Naive thymus-derived CD4-positive, alpha-beta T cell (primary cell): ENCODE measurements at places on chromosomes 13 and 19. TPM values are rescaled to one million over a fixed set of nuclear protein-coding genes. Genes with fewer than 3 reads are reported as not detected.

SHANK1 gene
- not detected for polyA plus RNA-seq

CYP2A6 gene
- polyA plus RNA-seq: not detected

TNFRSF19 gene
- not detected for polyA plus RNA-seq

HRC gene
- not detected for polyA plus RNA-seq

CGB3 gene
- not detected for polyA plus RNA-seq

GPR4 gene
- not detected for polyA plus RNA-seq

CBARP gene
- not detected for polyA plus RNA-seq

DPF1 gene
- not detected for polyA plus RNA-seq

ECSIT gene
- polyA plus RNA-seq: 46.2 TPM

SLC8A2 gene
- polyA plus RNA-seq: not detected

CELF5 gene
- polyA plus RNA-seq: not detected

RFPL4A gene
- polyA plus RNA-seq: not detected

WDR88 gene
- polyA plus RNA-seq: 0.24 TPM

ZNF20 gene
- 1.4 TPM for polyA plus RNA-seq

CGB1 gene
- polyA plus RNA-seq: not detected

KCNJ14 gene
- polyA plus RNA-seq: 0.21 TPM

CACNG8 gene
- not detected for polyA plus RNA-seq

HSD17B14 gene
- polyA plus RNA-seq: 0.66 TPM

SLC1A6 gene
- polyA plus RNA-seq: not detected

NLRP4 gene
- polyA plus RNA-seq: not detected

ZFP28 gene
- polyA plus RNA-seq: 2.8 TPM

C1QTNF9 gene
- not detected for polyA plus RNA-seq

FPR1 gene
- polyA plus RNA-seq: 0.30 TPM

TEX26 gene
- polyA plus RNA-seq: not detected

ATP8A2 gene
- polyA plus RNA-seq: 1.2 TPM

CLDN10 gene
- not detected for polyA plus RNA-seq

ZNF728 gene
- not detected for polyA plus RNA-seq
